ENCODE measurements at places on chromosomes 1 and 21.

DNA sequence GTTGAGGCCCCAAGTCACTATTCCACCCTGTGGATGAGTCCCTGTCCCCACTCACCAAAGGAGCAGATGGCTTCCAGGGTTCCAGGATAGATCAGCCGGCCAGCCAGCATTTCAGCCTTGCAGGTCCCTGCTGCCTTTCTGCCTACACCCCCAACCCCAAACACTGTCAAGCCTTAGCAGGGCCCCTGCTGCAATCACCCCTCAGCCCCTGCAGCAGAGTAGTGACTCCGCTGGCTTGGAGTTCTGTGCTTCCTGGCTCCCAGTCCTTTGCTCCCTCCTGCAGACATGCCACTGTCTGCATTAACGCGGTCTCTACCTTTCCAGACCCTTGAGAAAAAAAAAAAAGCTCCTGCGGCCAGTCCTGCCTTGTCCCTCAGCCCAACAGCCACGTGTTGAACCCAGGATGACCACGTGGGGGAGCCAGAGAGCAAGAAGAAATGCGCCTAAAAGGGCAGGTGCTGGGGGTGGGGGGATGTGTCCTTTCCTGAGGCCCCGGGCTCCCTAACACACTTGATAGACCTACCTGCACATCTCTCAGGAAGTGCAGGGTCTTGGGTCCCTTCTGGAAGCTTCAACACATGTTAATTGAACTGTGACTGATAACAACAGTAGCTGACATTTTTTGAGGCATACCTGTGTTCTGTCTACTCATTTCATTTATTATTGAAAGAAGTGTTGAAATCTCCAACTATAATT is 37.4 kb downstream of the RASSF5 start:
- peak; percentile 80 for DNase-seq

- no peak for DNase-seq
Measured at GRCh38 chr1:223650465-223650864, 15.0 kb downstream of the CAPN8 start.

DNA sequence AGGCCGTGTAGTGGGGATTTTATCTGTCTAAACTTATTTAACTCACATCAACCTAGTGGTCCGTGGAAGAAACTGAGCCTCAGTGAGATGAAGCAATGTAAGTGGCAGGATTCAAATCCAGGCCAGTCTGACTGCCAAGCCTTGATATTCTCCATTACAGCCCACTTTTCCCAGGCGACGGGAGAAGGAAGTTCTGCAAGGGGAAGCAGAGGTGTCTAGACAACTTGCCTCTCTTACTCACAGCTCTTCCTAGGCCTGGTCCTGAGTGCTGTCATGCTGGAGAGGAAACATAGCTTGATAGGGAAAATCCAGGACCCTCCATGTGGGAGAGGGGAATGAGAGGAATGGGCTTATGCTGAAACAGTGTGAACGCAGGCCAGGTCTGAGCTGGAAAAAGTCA is 9.1 kb downstream of the CTSE start:
- DNase-seq = no peak

DNA sequence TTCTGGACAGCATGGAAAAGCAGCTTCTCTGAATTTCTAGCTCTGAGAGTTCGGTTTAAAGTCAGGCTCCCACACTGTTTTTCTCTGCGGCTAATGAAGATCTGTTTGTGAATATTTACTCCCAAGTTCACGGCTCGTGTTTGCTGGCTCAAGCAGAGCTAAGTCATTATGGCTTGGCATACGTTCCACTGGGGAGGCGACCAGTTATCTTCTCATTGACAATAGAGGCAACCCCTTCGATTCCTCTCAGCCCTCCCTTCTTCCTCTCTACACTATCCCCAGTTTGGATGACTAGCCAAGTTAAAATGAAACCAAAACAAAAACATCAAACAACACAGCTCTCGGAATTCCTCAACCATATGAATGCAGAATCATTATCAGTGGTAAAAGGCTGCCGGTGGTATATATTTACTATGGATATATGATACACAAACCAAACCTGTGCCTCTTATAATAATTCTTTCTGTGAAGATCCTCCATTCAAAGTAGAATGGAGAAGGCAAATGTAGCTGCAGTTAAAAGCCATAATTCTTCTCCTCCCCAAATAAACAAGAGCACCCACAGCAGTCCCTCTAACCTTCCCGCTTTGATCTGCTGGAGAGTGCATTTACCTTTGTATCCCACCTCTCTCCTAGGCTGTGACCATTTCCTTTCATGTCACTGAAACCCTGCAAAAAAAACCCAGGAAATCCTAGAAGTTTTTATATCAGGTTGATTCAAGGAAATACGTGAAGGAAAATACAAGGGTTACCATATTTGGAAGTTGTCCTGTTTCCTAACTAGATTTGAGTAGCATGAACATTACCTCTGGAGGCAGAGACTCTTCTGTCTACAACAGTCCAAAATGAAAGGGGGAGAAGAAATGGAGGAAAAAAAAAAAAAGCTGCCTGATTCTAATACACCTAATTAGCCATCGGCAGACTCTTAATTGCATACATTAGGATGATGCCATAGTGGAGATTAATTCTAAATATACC is 108.3 kb upstream of the USH2A start:
- peak; percentile 7 for DNase-seq

DNA sequence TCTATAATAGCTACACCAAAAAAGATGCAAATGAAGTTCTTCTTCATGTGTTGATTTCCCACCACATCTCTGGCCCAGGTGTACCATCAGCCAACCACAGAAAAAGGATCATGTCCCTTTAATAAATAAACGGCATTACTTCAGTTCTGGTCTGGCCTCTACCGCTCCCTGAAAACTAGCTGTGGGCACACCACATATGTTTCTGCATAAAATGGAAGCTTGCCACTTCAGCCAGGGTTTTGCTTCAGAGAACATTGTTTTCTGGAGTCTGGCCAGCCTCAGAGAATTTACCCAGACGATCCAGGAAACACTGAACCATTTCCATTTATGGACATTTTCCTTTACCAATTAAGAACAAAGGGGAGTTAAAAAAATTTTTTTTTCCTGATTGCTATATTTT is 5.8 kb upstream of the LAMC2 start:
- DNase-seq = peak; percentile 40

- no peak for DNase-seq
Measured at GRCh38 chr21:31848326-31848985, 24.4 kb upstream of the HUNK start.

DNA sequence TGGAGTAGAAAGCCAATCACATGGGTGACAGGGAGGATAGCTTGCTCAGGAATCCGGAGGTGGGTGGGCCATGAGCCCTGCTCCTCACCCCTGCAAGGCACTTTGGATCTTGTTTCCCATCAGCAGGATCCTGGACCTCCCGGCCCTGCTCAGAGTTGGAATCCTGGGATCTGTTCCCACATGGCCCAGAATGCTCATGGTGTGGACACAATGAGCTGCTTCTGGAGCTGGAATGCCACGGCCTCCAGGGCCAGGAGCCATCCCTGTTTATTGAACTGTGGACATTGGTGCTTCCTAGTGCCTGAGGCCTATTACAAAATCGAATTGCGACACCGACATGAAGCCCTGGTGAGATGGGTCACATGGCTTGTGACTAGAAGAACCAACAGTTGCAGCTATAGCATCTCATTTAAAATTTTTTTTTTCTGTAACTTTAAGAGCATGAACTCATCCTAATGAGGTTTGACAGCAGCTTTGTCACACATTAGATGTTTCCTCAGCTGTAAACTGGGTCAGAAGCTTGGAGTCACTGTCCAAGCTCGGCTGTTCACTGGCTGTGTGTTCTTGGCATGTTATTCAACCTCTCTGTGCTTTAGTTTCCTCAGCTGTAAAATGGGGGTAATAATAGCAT is 40.4 kb upstream of the GOLT1A start:
- DNase-seq = peak; percentile 41

DNA sequence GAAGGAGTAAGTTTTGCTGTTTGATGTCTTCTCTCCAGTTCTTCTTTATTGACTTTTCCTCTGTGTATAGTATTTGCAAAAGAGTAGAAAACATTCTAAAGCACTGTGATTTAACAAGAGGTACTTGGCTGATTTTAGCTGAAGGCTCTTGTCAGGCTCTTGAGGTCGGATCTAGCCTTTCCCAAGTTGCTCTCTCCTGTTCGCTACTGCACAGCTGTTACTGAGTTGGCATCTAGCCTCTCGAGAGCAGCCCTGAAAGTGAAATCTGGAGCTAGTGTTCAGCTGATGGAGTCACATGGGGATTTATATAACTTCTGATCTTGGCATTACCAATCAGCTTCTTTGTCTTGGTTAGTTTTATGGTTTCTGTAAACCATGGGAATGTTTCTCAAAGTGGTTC is 193.1 kb downstream of the RYR2 start:
- DNase-seq = no peak
